Panc1 (cell line): ENCODE measurements at places on chromosomes 4 and X. TPM values are rescaled to one million over a fixed set of nuclear protein-coding genes. Genes with fewer than 3 reads are reported as not detected.

- no peak for DNase-seq
- H3K27ac ChIP-seq: no peak overlapping the region
- no peaks in the 10 kb centered on the region for H3K36me3 ChIP-seq
- no peaks in the 10 kb centered on the region for H3K27me3 ChIP-seq
- no peak overlapping the region for H3K4me3 ChIP-seq
- H3K4me1 ChIP-seq: no peaks in the 10 kb centered on the region
Observed at GRCh38 chr4:156553659-156554058, 417.9 kb downstream of the PDGFC start.

DNA sequence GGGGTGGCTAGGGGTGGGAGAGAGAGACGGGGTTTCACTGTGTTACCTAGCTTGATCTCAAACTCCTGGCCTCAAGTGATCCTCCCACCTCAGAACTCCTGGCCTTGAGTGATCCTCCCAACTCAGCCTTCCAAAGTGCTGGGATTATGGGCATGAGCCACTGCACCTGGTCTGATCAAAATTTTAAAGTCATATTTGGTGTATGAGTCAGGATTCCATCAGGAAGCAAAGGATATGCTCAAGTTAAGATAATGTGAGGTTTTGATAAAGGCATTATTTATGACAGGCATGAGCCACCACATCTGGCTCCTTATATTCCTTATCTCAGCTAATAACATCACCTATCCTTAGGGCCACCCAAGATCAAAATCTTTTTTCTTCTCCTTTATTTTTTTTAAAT lies 182.0 kb downstream of the SLC4A4 start:
- no peak overlapping the region for H3K4me3 ChIP-seq
- H3K4me1 ChIP-seq: no peaks in the 10 kb centered on the region
- H3K27ac ChIP-seq: no peak overlapping the region
- DNase-seq: no peak
- no peaks in the 10 kb centered on the region for H3K36me3 ChIP-seq

- no peaks in the 10 kb centered on the region for H3K4me1 ChIP-seq
- no peaks in the 10 kb centered on the region for H3K36me3 ChIP-seq
- H3K27ac ChIP-seq: no peak overlapping the region
- no peak for DNase-seq
Observed at GRCh38 chr4:42786350-42787078, 106.0 kb upstream of the GRXCR1 start.

- H3K27me3 ChIP-seq: no peaks in the 10 kb centered on the region
- DNase-seq: no peak
- no peak overlapping the region for H3K27ac ChIP-seq
- no peaks in the 10 kb centered on the region for H3K4me1 ChIP-seq
- H3K4me3 ChIP-seq: no peak overlapping the region
Observed at GRCh38 chr4:158410272-158410671, 111.4 kb upstream of the RXFP1 start.

Gene TAF1
- total RNA-seq: 38.3 TPM

Gene KCNE5
- total RNA-seq: 0.13 TPM
